Stimulated activated CD4-positive, alpha-beta T cell treated with anti-CD3 and anti-CD28 coated beads, TNF-alpha, amount 100 ng/mL, for 24 hours (primary cell): ENCODE measurements at places on chromosomes 16 and 17.
A peak's percentile ranks its signal among the peaks of the same experiment; 100 is the strongest.

DNA sequence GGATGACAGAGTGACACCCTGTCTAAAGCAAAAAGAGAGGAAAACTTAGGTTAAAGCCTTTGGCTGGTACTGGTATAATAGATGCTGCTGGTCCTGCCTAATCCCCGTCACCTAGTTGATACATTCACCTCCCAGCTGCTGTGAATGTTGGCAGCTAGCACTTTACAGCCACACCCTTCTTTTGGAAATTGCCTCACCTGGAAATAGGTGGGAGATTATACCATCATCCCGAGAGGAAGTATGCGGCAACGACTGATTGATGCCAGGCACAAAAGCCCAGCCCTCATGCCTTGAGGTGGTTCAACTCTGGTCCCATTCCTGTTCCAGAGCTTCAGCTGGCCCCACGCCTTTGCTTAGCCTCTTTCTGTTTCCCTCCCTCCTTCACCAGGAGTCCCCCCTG, 53.2 kb upstream of the SIAH1 start:
- no peak for DNase-seq

- DNase-seq: no peak
Measured at GRCh38 chr17:3977387-3977786, 13.2 kb upstream of the ATP2A3 start.

GRCh38 chr16:27721531-27722181, 171.7 kb downstream of the KATNIP start:
- DNase-seq: no peak

- DNase-seq: no peak
Measured at GRCh38 chr16:88931373-88931900, 45.6 kb downstream of the CBFA2T3 start.

GRCh38 chr16:4852221-4852872, 5.1 kb downstream of the UBN1 start:
- no peak for DNase-seq

GRCh38 chr17:51085150-51085805, 35.4 kb downstream of the SPAG9 start:
- no peak for DNase-seq

GRCh38 chr17:48047113-48047740, 932 bp upstream of the NFE2L1 start:
- no peak for DNase-seq

GRCh38 chr16:3519581-3519980, 18.8 kb downstream of the CLUAP1 start:
- DNase-seq: no peak

GRCh38 chr17:46758614-46759013, 59.9 kb downstream of the WNT3 start:
- no peak for DNase-seq

DNA sequence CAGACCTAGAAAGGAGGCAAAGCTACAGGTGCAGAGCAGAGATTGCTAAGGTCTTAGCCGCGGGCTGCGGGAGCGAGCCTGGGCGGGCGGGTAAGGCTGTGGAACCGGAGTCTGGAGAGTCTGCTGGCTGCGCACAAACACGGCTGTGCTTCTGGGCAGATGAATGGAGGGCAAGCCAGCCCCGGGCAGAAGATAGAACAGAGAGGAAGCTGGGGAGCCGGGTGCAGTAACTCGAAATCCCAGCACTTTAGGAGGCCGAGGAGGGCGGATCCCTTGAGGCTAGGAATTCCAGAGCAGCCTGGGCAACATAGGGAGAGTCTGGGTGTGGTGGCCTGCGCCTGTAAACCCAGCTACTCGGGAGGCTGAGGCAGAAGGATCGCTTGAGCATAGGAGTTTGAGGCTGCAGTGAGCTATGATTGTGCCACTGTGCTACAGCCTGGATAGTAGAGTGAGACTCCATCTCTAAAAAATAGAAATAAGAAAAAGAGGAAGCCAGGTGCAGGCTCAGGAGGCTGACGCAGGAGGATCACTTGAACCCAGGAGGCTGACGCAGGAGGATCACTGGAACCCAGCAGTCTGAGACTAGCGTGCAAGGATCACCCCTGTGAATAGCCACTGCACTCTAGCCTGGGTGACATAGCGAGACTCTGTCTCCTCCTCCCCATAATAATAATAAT, 56.3 kb downstream of the PITPNC1 start:
- no peak for DNase-seq

- DNase-seq: peak; percentile 53
Measured at GRCh38 chr16:10181196-10182162, 749 bp downstream of the GRIN2A start.

GRCh38 chr16:87458424-87458915, 34.4 kb downstream of the ZCCHC14 start:
- no peak for DNase-seq
